ENCODE measurements at places on chromosomes 12 and 14.

- peak; percentile 55 for DNase-seq
Observed at GRCh38 chr12:131209082-131210070, 255.7 kb downstream of the ADGRD1 start.

GRCh38 chr14:61328626-61329262 lies 7.4 kb downstream of the PRKCH start:
- DNase-seq, result no peak

- DNase-seq, result no peak
Observed at GRCh38 chr12:120856980-120857379, 47.2 kb downstream of the SPPL3 start.

GRCh38 chr12:130799051-130799450 lies 40.0 kb downstream of the STX2 start:
- no peak for DNase-seq

DNA sequence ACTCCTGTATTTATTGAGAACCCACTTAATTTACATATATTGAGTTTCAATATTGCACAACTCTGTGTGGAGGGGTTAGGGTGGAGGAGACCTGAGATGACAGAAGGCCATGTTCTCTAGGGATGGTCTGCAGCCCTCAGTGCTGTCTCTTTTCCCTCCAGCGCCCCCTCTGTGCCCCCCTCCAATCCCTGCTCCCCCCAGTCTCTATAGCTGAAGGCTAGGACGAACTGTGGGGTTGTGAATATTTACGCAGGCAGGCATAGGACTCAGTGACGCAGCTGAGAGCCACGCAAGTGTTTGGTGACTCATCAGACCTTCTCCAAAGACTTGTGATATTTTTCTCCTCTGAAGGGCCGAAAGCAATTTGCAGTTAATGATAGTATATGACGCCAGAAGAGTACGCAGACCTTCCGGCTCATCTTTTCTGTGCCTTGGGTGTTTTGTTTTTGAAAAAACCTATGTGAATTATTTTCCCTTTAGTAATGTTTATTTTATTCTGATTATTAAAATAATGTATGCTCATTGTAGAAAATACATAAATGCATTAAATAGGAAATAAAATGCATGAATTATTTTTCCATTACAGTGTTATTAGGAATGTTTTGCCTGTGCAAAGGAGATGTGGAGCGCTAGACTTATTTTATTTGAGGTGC lies 85.3 kb downstream of the SLC25A47 start:
- no peak for DNase-seq

- DNase-seq, result no peak
Observed at GRCh38 chr14:101357559-101358319, 203.6 kb upstream of the DIO3 start.

DNA sequence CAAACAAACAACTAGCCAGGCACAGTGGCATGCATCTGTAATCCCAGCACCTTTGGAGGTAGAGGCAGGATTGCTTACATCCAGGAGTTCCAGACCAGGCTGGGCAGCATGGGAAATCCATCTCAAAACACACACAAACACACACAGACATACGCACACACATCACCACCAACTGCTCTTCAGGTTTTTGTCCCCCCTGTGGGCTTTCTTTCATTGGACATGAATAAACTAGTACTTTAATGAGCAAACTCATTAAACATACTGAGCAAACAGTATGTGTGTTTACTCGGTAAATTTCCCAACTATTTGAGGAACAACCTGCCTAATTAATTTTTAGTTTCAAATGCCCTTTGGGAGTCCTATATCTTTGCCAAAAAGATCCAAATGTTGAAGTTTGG lies 10.1 kb upstream of the RASSF3 start:
- DNase-seq, result no peak

DNA sequence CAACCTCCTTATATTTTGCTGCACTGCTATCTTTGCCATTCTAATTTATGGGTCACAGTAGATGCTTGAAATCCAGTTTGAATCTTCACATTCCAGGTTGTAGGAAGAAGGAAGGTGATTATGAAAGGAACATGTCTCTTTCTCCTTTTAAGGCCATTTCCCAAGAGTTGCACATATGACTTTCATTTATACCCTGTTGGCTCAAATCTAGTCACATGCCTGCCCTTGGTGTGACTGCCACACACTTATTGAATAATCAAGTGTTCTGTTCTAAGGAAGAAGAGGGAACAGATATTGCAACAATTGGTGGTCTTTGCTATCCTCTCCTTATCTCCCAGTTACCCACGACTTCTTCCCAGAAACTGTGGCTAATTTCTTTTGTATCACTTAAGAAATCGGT lies 404.3 kb downstream of the TMEM117 start:
- DNase-seq, result no peak

DNA sequence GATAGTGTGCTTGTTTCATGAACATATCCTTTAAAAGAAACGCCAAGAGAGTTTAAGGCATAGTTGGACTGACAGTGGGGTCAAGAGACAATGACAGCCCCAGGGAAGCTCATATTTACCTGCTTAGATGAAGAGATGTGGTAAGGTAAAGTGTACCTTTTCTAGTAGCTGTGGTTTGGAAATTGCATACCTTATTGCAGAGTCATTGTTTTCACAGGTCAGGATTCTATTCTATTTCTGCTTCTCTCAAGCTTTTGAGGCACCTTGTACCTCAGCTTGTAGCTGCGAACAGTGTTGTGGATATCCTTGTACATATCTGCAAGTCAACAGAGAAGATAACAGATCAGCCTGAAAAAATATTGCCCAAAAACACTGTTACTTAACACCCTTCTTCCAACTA lies 47.7 kb downstream of the ATP6V1D start:
- no peak for DNase-seq

- DNase-seq, result no peak
Observed at GRCh38 chr12:91769736-91770135, 375.9 kb downstream of the BTG1 start.

GRCh38 chr14:104082807-104083206 lies 2.7 kb upstream of the ASPG start:
- no peak for DNase-seq

DNA sequence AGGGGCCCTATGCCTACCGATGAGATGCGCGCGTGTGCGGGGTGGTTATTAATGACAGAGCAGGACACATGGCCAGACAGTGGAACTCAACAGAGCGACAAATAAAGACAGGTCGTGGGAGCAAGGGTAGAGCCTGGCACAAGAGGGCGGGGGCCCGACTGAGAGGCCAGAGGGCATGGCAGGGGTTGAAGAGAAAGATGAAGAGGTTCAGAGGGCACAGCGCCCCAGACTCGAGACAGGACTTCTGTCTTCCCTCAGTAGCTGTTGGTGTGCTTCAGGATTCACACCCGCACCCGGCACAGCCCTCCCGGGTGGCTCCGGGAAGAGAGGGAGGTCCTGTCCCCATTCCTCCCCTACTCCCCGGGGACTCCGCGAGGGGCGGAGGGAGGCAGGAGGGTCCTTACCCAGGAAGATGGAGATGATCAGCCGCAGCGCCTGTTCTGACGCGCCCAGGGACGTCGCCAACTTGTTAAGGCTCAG lies 366 bp downstream of the LPCAT3 start:
- no peak for DNase-seq

DNA sequence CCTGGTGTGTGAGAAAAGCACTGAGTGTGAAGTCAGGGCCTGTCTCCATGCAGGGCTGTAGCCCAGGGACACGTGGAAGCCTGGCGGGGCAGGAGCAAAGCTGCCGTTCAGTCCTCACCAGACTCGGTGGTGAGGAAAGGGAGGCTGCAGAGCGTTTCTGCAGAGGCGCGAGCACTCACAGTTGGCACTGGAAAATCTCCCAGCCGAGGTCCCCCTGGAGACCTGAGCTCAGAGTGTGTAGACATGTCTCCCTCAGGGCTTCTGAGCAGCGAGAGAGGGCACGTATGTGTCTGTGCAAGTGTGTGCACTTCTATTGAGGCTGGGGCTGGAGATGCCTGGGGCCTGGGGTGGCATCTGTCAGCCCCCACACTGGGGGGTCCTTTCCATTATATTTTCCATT lies 11.0 kb upstream of the HHIPL1 start:
- no peak for DNase-seq

GRCh38 chr12:130879212-130879686 lies 7.4 kb downstream of the RAN start:
- DNase-seq, result no peak

GRCh38 chr12:79420146-79420618 lies 270.6 kb downstream of the PAWR start:
- DNase-seq, result no peak

- DNase-seq, result no peak
Observed at GRCh38 chr12:70571029-70571428, 66.2 kb downstream of the PTPRB start.

DNA sequence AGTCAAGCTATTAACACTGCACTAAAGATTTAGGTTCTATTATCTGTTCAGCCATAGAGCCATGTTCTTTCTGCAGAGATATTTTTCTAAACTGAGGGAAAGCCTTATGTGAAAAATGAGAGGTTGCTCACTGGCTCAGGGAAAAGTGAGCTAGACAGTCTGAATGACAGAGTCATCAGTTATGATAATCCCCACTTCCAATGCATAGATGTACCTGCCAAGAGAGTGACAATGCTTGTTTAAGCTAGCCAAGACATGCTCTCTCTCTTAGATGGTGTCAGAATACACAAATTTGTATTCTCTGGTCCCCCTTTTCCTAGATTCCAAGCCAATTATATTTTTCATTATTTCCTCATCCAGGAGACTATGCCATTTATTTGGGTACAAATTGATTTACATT lies 176.9 kb upstream of the FRMD6 start:
- DNase-seq, result no peak

DNA sequence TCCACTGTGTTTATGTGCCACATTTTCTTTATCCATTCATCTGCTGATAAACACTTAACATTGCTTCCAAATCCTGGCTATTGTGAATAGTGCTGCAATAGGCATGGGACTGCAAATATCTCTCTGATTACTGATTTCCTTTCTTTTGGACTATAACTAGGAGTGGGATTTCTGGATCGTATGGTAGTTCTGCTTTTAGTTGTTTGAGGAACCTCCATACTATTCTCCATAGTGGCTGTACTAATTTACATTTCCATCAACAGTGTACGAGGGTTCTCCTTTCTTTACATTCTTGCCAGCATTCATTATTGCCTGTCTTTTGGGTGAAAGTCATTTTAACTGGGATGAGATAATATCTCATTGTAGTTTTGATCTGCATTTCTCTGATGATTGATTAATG lies 47.6 kb downstream of the TAOK3 start:
- no peak for DNase-seq

DNA sequence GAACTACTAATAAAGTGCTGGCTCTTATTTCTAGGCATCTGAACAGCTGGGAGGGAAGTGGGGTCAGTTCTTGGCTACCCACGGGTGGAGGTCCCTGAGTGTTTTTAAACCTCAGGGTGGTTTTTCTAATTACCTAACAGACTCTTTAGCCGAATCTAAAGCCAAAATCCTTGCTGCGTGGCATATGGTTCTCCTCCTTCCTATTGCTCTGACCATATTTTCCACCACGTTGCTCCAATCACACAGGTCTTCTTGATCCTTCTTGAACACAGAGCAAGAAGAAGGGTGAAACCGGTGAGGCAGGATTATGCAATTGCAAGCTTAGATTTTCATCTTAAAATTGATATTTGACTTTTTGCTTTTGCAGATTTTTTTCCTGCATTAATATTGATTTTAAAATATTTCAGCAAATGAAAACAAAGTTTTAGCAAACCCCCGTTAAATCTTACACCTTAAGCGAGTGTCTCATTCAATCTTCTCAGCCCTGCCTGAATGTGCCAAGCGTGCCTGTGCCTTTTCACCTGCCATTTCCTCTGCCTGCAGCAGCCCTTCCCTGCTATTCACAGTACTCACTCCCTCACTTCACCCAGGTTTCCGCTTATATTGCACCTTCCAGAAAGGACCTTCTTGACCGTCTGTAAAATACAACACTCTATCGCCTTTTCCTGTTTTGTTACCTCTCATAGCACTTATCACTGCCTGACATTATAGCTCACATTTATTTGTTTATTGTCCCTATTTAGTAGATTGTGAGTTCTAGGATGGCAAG lies 506.0 kb downstream of the DIO2 start:
- DNase-seq, result no peak

DNA sequence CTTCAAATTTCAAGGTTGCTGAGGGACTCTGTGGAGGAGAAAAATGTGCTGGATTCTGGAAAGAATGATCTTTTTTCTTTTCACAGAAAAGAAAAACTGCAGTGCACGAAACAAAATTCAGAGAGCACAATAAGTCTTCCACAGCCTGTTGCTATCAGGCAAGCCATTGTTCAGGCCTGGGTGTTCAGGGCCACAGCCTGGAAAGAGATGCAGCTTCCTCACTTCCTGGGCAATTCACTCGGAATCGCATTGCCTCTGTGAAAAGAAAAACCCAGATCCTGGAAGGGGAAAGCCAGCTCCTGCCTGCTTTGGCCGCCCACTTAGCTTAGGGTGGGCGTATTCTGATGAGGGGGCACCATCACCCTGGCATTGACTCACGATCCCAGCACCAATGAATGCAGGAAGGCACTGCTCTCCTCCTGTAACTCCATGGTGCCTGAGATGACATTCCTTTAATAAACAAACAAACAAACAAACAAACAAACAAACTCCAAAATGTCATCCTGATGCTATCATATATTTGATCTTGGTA lies 863.9 kb downstream of the BCL11B start:
- peak; percentile 9 for DNase-seq

- no peak for DNase-seq
Observed at GRCh38 chr12:15632708-15633107, 156.5 kb downstream of the EPS8 start.

GRCh38 chr12:93862424-93862823 lies 185.2 kb downstream of the CRADD start:
- DNase-seq, result no peak

DNA sequence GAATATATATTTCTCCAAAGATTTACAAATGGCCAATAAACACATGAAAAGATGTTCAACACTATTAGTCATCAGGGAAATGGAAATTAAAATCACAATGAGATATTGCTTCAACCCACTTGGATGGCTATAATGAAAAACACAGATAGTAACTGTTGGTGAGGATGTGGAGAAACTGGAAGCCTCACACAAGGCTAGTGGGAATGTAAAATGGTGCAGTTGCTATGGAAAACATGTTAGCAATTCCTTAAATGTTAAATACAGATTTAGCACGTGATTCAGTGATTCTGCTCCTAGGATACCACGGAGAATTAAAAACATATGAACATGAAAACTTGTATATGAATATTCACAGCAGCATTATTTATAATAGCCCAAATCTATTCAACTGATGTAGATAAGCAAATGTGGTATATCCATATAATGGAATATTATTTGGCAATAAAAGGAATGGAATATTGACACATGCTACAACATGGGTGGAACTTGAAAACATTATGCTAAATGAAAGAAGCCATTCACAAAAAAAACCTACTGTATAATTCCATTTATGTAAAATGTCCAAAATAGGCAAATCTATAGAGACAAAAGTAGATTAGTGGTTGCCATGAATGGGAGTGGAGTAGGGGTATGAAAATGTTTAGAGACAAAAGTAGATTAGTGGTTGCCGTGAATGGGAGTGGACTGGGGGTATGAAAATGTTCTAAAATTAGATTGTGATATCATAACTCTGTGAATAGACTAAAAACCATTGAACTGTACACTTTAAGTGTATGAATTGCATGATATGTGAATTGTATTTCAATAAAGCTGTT lies 227.1 kb upstream of the DDHD1 start:
- DNase-seq, result no peak
